ENCODE measurements at places on chromosomes 6 and 20.
A peak's percentile ranks its signal among the peaks of the same experiment; 100 is the strongest.

DNA sequence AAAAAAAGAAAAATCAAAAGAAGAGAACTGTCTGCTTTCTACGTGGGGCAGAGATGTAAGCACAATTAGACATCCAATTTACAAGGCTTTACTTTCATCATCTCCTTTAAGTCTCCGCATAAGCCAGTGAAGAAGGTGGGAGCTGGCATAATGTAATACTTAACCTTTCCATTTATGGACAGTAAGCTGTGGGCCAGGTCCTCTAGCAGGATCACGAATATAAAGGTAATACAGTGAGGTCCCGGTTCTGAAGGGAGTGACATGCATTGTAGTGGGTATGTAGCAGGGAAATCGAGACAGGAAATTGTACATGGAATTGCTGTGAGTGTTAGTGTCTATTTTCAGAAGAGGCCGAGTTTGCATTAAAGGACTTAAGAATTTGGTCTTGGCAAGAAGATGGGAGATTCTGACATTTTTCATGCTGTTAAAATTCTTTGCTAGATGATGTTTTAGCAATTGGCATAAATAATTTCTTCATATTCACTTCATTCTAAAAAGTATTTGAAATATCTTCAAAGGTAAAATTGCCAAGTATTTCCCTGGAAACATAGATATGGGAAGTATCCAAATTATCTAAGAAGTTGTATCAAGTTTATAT lies 20.4 kb upstream of the POPDC3 start:
- DNase-seq: no peak

GRCh38 chr6:137625808-137626207 lies 131.6 kb upstream of the OLIG3 start:
- DNase-seq: no peak

DNA sequence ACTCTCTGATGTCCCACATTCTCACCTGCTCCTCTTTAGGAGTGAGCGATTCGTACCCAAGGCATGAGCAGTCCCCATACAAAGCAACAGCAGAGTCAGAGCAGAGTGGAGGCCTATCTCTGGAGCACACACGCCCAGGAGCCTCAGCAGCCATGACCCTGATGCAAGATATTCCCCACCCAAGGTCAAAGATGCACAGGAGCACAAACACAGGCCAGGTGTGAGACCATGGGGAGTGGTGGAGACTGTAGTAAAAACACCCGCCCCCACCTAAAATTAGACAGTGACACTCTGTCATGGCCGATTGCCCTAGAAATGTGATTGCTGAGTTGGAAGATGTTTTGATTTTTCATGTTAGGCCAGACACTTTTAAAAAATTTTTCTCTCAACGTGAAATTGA lies 21.4 kb downstream of the RRBP1 start:
- no peak for DNase-seq

- no peak for DNase-seq
These were observed 4.7 kb downstream of the MRPS18A start for GRCh38 chr6:43682724-43683429.

DNA sequence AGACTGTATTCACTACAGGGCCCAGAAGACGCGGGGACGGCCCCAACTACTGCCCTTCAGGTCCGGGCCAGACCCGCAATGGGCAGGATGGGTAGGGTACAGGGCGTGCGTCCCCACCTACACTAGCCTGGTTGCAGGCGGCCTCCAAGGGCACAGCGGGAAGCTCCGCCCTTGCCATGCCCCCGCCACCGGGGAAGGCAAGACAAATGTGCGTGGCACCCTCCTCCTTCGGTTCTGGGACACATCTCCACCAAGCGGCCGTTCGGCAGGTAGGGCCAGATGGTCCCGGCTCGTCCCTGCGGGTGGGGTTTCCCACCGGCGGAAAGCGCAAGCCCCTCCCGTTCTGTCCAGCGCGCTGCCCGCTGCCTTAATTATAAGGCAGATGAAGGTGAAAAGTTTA lies 5.6 kb downstream of the NXT1 start:
- no peak for DNase-seq

- DNase-seq: no peak
These were observed at the start of gene LST1 for GRCh38 chr6:31586008-31586407. Gene LST1 (plus strand): TSS chr6:31586277. CDS start chr6:31587300, 1,023 bp downstream.

- DNase-seq: no peak
These were observed 74.8 kb upstream of the TPD52L1 start for GRCh38 chr6:125078602-125079321.

DNA sequence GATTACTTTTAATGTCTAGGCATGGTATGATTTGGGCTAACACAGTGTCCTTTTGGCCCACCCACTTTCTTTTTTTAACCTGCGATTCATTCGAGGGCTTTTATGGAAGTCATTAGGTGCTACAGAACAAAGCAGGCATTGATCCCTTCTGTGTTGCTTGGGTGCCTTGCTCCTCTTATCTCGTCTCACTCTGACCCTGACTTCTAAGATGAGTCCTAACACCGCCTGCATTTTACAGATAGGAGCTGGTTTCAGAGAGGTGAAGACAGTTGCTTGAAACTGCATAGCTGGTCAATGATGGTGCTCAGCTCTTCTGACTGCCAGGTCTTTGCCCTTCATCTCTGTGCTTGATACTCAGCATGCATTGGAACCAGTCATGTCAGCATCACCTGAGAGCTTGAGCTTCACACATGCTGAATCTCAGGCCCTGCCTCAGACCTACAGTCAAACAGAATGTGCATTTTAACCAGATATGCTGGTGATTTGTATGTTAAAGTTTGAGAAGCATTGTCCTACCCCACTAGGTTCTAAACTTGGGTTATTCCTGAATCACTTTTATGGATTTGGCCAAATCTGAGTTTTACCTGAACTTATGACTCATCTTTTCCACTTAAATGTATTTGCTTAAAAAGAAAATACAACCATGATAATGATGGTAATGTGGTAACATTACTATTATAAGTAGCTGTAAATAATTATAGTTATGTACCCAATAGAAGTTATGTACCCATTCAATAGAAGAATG lies 142.3 kb downstream of the PLCB4 start:
- DNase-seq: no peak

DNA sequence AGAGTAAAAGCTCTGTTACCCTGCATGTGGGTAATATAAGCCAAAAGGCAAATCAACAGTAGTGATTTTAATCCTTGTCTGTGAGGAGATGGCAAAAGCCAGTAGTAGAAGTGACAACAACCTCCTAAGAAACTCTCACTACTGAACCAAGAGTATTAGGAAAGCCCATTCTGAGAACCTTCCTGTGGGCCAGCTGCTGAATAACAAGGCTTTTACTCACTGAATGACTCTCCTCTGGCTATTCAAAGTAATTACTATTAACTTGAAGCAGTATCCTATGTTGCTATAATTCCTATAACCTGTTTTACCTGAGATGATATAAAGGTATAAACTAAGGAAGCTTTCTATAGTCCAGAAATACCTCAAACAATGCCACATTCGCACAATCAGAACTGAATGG lies 55.1 kb downstream of the CHD6 start:
- DNase-seq: no peak

DNA sequence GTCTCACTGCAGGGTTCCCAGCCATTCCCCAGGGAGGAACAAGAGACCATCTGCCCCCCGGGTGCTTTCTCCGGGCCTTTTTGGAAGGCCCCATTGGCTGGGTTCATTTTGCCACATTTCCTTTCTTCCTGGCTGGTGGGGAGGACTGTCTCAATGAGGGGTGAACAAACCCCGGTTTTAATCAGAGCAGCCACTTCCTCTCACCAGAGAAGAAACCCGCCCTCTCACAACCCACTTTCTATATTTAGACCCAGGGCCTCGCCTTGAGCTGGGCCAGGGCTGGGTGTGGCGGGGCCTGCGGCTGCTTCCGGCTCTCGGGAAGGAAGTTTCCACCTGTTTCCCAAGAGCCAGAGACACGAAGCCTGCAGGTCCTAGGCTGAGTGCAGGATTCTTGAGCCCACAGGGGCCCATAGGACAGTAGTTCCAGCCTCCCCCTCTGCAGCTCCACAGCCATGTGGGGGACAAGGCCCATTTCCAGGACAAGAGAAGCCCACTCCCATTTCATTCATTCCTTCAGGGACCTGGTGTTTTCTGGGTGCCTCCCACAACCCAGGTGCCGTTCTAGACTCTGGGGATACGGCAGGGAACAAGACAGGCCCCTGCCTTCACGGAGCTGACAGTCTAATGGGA lies 41.8 kb downstream of the RBM38 start:
- no peak for DNase-seq

DNA sequence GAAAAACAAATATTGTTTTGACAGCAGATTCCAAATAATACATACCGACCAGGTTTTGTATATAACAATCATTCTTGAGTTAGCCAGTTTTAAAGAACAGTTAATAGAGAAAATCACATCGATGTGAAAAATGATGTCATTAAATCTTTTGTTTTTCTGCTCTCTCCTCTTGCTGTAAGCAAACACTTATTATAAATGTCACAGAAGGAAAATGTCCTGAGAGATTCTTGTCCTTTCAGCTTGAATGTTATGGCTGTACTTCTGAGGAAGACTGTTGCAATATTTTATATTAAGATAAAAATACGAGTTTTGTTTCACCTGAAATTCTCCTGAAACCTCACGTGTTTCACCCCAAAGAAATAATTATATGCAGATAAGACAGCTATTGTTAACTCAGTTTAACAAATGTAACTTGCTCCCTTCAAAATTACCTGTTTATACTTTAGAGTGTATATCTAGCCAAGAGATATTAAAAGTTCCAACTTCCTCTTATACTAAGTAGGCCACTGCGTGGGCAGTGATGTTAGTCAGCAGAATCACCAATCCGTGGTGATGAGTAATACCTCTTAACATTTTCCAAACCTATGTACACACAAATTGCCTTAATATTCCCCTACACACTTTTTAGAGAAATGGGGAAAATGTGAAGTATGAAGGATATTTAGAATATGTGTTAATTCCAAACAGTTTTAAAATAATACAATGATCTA lies 1111.4 kb upstream of the CITED2 start:
- peak; percentile 92 for DNase-seq

- no peak for DNase-seq
These were observed 103.8 kb upstream of the PLCB4 start for GRCh38 chr20:8964959-8965562.

- no peak for DNase-seq
These were observed 73.1 kb downstream of the QKI start for GRCh38 chr6:163487606-163488005.

DNA sequence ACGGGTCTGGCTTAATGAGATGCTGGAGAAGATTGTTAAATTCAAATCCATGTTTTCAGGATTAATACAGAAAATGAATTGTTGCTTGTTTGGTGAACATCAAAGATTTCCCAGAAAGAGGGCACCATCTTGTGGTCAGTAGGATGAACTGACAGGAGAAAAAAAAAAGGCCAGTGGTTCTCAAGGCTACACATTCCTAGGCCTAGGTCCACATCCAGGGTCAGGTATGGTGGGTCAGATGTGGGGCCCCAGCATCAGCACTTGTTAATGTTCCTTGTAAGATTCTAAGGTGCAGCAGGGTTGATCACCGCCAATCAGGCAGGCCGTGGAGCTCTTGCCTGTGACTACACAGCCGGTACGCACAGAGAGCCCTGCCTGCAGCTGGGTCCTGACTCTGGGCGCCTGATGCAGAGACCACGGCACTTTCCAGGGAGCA lies 34.0 kb upstream of the FOXO3 start:
- DNase-seq: peak; percentile 25

DNA sequence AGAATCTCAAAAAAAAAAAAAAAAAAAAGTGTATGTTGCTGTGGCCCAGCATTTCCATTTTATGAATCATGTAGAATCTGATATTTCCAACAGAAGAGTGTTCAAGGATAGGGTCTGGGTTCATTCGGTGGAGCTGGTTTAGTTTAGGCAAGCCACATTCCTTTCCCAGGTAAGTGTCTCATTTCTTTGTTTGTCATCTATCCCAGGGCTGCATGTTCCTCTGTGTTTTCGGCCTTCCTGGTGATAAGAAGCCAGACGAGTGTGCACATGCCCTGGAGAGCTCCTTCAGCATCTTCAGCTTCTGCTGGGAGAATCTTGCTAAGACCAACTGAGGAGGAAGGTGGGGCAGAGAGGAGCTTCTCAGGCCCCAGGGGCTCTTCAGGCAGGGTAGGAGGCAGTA lies 38.2 kb downstream of the NFYA start:
- DNase-seq: no peak

- DNase-seq: no peak
These were observed 57.8 kb upstream of the MRPS10 start for GRCh38 chr6:42275376-42276033.

- peak; percentile 23 for DNase-seq
These were observed 69.6 kb upstream of the SMIM28 start for GRCh38 chr6:138307816-138308730.

DNA sequence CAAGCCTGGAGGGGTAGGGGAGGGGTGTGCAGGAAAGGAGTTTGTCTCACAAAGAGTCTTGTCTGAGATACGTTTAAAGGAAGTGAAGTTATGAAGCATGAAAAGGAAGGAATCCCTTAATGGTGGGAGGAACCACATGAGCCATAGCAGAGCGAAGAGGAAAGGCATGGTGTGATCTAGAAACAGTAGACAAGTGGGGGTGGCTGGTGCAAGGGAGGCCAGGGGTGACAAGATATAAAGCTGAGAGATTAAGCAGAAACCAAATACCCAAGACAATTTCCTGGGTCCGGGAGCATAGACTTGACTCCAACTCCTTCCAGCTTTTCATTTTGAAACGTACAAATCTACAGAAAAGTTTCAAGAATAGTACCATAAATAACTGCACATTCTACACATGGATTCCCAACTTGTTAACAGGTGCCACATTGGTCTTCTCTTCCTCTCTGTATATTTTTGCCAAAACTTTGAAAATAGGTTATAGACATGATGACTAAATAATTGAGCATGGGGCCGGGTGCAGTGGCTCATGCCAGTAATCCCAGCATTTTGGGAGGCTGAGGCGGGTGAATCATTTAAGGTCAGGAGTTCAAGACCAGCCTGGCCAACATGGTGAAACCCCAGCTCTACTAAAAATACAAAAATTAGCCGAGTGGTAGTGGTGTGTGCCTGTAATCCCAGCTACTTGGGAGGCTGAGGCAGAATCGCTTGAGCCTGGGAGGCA lies 211.6 kb downstream of the SLC24A3 start:
- no peak for DNase-seq

DNA sequence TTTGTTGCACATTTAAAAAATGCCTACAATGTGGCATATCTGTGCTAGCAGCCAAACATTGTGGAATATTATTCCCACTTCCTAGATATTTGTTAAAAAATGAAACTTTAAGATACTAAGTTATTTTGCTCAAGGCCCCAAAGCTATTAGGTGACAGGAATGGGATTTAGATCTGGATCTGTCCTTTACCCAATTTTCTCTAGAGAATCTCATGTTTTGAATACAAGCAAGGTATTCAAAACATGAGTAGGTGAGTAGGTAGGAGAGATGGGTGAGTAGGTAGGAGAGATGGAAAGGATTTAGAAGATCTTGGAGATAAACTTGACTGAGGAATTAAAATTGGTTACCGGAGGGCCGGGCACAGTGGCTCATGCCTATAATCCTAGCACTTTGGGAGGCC lies 61.2 kb upstream of the AKIRIN2 start:
- no peak for DNase-seq

Measured in foreskin fibroblast (primary cell).